NCI-H526 (cell line): ENCODE measurements at places on chromosomes 2 and 18.

DNA sequence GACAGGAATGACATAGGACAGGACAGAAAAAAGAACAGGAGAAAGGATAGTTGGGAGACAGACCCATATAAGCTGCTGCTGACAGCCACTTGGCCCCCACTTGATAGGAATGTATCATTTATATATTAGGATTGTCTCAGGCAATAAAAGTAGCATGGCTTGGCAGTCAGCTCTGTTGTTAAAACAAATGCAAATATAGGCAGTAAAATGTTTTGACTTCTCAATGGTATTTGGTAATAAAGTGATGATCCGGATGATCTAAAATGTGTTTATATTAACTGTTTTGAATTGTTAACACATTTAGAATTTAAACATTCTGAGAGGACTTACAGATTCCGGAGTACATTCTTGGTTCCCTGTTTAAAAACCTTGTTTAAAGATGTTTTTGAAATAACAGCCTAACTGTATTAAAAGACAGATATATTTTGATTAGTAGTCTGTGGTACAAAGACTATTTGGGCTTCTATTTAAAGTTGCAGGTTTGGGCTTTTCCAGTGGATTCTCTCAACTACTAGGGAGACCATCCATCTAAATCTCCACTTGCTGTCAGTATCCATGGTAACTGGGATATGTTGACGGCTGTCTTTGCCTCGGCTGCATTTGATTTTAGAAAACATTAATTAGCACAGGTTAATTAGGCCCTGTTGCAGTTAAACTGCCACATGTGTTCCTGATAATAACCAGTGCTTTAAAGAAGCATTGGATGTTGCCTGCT lies 147.6 kb downstream of the ESCO1 start:
- no peak for DNase-seq

DNA sequence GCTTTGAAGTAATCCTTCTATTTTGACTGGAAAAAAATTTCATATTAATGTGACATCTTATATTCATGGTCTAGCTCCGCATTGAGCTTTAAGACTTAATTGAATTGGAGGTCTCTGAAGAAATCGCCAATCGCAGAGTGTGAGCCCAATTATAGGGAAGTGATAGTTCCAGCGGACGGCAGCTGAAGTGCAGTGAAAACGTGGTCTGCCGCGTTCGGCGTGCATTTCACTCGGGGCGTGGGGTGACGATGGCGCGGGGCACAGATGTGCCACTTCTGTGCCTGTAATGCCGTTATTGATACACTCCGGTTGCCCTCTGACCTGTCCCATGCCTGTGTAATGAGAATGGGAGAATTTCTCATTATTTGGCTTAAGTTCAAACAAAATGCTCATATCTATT lies 106.7 kb downstream of the TSHZ1 start:
- DNase-seq = no peak

DNA sequence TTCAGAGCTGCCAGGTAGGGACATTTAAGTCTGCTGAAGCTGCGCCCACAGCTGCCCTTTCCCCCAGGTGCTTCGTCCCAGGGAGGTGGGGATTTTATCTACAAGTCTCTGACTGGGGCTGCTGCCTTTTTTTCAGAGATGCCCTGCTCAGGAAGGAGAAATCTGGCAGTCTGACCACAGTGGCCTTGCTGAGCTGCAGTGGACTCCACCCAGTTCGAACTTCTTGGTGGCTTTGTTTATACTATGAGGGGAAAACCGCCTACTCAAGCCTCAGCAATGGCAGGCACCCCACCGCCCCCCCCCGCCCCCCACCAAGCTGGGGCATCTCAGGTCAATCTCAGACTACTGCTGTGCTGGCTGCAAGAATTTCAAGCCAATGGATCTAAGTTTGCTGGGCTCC lies 458.1 kb upstream of the RAB12 start:
- DNase-seq = no peak

- DNase-seq = peak; percentile 83
Observed at GRCh38 chr2:230879891-230880290, 15.1 kb downstream of the ITM2C start.

DNA sequence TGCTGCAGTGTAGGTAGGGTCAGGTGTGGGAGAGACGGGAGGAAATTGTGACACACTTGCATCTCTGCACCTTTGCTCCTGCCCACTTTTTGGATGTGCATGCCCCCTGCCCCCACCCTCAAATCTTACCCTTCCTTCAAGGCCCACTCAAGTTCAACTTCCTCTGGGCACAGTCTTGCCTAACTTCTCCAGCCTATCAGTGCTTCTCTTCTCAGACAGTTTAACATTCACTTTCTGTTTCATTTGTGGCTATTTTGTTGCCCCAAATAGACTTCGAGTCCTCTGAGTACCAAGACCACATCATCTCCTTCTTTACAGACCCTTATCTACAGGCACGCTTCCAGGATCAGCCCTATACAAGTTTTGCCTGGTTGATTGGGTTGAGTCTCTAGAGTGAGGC lies 2.7 kb downstream of the ST8SIA5 start:
- no peak for DNase-seq

DNA sequence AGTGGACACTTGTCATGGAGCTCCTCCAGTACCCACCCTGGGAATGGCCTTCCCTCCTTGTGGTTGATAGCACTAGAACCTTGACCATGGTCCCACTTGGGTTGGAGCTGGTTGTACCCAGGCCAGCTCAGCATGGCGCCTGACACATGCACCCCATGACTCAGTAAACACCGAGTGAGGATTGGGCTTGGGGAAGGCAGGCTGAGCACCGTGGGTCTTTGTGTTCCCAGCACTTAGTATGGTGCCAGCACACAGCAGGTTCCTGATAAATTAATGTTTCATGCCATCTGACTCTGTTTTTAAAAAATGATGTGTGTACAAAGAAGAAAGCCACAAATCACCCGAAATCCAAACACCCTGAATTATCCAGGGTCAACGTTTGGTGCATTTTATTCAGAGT lies 69.8 kb downstream of the CIB4 start:
- DNase-seq = no peak

DNA sequence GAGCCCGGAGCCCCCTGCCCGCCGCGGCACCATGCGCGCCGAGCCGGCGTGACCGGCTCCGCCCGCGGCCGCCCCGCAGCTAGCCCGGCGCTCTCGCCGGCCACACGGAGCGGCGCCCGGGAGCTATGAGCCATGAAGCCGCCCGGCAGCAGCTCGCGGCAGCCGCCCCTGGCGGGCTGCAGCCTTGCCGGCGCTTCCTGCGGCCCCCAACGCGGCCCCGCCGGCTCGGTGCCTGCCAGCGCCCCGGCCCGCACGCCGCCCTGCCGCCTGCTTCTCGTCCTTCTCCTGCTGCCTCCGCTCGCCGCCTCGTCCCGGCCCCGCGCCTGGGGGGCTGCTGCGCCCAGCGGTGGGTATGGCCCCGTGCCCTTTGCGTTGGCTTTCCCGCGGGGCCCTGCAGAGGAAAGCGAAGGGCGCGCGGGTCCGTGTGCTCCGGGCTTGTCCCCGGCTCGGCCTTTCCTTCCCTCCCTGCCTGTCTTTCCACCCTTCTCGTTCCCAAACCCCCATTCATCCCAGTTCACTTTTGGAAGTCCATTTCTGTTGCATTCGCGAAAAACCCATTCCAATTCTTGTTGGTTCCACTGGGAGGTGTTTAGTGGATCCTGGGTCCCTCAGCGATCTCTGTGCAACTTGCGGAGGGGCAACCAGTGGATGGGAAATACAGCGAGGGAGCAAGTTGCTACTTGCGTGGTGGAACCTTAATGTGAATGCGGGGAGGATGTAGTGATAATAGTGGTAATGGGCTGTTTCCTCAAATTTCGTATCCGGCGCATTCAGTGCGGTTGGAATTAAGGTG lies 599 bp downstream of the ADAM23 start:
- peak; percentile 26 for DNase-seq

GRCh38 chr2:179393481-179393880 lies 128.8 kb upstream of the SESTD1 start:
- DNase-seq = no peak

DNA sequence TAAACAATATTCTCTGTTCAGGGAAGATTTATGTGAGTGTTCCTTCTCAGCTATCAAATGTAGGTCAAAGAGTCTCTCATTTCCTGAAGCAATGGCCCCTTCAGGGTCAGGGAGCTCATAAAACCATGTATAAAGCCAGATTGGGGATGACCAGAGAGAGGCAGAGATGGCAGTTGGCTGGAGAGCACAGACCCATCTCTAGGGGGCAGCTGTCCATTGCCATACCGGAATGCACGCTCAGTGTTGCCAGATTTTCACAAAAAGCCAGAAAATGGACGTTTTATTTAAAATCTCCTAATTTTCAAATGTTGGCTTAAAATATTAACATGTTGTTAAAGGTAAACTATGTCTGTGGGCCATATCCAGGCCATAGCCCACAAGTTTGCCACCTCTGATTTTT lies 1920.7 kb upstream of the CELF4 start:
- DNase-seq = no peak

GRCh38 chr2:222939208-222939856 lies 78.5 kb downstream of the ACSL3 start:
- peak; percentile 60 for DNase-seq

GRCh38 chr2:140491876-140492275 lies 1638.9 kb downstream of the LRP1B start:
- no peak for DNase-seq

DNA sequence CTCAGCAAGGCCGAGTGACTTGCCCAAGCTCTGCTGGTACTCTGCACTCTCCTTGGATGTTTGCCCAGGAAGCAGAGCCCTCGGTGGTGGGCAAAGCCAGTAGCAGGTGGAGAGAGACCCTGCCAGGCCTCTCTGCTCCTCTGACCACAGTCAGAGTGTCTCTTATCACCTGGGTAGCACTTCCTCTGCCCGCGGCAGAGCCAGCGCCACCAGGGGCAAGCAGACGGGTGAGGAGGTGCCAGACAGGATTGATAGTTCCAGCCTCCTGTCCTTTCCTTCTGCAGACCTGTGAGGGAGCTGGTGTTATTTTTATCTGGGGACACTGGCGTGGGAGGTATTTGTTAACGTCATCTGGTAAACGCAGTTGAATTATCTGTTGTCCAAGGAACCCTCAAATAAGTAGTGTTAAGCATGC lies 152.9 kb downstream of the SMAD7 start:
- DNase-seq = no peak

DNA sequence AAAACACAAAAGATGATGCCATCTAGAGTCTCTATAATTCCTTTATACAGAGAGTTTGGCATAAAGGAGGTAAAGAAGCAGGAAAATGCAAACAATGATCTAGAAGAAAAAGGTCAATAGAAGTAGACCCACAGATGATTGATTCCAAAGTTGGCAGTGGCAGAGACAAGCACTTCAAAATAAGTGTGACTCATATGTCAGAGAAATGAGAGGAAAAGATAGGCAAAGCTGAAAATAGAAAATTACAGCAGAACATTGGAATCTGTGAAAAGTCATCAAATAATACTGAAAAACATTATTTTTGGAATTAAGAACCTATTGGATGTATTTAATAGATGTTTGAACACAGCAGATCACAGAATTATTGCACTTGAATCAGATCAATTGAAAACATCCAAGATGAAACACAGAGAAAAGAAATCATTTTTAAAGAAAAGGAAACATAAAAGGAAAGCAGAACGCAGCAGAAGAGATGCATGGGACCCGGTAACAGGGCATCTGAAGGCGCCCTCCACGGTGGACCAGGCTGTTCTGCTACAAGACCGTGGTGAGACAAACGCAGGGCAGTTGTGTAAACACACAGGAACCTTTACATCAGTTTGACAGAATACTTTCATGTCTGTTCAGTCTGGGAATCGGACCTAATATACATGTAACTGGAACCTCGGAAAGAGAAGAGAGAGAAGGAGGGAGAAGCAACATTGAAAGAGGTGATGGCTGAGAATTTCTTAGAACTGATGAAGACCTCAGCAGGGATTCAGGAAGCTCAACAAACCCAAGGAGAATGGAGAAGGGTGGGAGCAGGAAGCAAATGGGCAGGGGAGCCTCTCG lies 74.6 kb upstream of the GPC1 start:
- DNase-seq = no peak

DNA sequence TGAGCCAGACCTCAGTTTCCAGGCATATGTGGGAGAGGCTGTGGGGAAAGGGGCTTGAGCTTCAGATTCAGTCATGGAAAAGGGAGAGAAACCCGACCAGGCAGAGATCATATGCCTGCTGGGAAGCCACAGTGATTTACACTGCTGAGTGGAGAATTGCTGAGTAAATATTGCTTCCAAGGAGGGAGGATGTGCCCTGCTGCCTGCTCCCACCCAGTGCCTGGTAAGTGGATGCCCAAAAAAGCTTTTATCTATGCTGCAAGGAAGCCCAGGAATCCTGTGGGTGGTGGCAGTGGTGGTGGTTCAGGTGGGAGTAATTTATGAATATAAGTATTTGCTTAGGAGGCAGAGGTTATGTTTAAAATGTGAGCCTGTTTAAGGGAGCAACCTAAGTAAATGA lies 39.5 kb downstream of the INO80C start:
- DNase-seq = no peak

GRCh38 chr2:239762106-239762505 lies 263.0 kb downstream of the NDUFA10 start:
- DNase-seq = no peak

GRCh38 chr18:76985156-76985950 lies 147.2 kb downstream of the MBP start:
- no peak for DNase-seq

- no peak for DNase-seq
Observed at GRCh38 chr18:51137891-51138290, 59.6 kb downstream of the MEX3C start.

GRCh38 chr18:79049506-79049905 lies 19.7 kb upstream of the ATP9B start:
- DNase-seq = no peak

DNA sequence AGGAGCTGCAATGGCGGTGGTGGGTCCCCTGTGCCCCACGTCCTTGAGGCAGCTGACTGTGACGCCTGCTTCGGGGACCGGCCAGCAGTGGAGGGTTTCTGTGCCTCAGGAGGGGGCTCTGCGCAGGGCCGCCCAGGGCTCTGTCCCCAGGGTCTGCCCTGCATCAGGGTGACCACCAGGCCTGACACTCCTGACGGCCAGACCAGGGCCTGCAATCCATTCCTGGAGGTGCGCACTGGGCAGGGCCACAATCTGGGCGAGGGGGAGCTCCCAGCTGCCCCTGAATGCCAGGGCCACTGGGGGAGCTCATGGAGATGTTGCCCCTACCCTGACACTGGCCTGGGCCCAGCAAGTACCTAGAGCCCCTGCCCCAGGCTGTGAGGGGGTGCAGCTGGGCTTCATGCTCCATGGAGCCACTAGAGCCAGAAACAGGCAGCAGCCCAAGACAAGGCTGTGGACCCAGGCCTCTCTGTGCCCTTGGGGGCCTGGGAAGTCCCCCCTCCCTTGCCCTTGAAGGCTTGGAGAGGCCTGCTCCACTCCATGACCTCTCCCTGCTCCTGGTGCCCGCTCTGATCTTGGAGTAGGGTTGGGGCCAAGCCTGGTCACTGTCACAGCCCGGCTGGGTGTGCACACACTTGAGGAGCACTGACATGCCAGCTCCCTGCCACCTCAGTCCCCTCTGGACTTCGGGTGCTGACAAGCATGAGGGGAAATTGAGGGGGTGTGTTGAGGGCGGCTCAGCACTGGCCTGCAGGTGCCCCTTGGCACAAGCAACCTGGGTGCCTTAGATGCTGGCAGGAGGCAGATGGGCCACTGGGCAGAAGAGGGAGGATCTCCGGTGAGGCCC lies 55.9 kb downstream of the LDAH start:
- DNase-seq = no peak

- no peak for DNase-seq
Observed at GRCh38 chr2:237344942-237345341, 69.0 kb downstream of the COL6A3 start.
